ENCODE measurements at places on chromosomes 1 and 21.

GRCh38 chr1:220979371-220979770 is 100.1 kb downstream of the HLX start:
- no peak for DNase-seq

GRCh38 chr1:179941454-179941853 is 13.2 kb upstream of the CEP350 start:
- DNase-seq, result peak; percentile 29

DNA sequence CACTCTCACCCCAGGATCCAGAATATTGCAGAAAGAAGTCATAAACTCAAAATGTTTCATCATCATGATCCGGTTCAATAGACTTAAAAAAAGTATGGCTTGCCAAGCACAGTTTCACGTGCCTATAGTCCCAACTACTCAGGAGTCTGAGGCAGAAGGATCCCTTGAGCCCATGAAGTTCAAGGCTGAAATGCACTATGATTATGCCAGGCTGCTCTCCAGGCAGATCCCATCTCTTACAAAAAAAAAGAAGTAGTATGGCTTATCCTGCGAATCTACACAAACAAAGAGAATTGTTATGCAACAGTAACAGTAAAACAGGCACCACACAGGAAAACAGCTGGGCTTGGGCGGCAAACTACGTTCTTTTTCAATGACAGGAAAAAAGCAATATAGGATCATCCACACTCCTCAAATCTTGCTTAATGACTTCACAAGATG is 76.2 kb downstream of the EIF4G3 start:
- DNase-seq, result no peak

- no peak for DNase-seq
Measured at GRCh38 chr1:71364236-71364635, 283.4 kb upstream of the ZRANB2 start.

DNA sequence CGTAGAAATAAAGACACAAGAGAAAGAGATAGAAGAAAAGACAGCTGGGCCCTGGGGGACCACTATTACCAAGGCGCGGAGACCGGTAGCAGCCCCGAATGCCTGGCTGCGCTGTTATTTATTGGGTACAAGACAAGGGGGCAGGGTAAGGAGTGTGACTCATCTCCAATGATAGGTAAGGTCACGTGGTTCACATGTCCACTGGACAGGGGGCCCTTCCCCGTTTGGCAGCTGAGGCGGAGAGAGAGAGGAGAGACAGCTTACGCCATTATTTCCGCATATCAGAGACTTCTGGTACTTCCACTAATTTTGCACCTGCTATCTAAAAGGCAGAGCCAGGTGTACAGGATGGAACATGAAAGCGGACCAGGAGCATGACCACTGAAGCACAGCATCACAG is 4.1 kb upstream of the TPRG1L start:
- no peak for DNase-seq

GRCh38 chr1:69295265-69295664 is 272.5 kb upstream of the LRRC7 start:
- DNase-seq, result no peak

DNA sequence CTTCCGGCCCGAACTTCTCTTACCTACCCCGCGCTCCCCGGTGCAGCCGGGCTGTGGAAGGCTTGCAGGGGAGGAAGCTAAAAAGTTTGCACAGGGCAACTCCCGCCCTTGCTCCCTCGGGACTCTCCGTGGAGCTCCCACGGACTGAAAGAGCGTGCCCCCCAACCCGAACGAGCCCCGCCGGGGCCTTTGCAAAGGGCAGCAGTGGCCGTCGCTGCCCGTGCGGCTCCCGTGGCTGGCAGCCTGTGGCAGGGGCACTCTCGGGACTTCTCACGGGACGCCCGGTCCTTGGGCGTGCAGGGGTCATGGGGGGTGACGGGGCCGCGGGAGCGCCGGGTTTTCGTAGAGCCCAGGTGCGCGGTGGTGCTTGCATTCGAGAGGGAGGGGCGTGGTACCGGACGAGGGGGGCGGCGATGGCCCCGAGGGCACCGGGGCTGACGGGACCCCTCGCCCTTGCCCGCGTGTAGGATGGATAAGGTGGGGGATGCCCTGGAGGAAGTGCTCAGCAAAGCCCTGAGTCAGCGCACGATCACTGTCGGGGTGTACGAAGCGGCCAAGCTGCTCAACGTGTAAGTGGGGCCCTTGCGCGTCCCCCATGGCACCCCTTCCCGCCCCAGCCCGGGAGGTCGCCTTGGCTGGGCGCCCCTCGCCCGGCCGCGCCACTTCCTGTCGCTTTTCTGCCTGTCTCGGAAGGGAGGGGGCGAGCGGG is 711 bp downstream of the GADD45A start:
- peak; percentile 42 for DNase-seq
